Activated CD8-positive, alpha-beta memory T cell treated with anti-CD3 and anti-CD28 coated beads for 4 hours (primary cell): ENCODE measurements at places on chromosomes 6 and 20.

DNA sequence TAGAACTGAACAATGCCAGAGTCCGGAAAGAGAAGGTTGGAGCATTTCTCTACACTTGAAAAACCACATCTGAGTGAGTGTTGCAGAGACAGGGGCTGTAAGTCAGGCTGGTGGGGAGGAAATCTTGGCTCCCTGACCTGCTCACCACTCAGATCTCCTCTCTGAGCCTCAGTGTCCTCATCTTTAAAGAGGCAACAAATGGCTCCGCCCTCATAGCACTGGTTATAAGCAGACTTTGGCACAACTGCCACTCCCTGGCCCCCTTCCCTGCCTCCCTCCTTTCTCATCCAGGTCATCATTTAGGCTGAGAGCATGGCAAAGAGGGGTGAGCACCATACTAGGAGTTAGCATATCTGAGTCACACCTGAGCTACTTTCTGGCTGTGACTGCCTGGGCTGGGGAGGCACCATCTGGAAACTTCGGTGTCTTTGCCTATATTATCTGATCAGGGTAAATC lies 10.6 kb downstream of the SIRPG start:
- no peak for DNase-seq

DNA sequence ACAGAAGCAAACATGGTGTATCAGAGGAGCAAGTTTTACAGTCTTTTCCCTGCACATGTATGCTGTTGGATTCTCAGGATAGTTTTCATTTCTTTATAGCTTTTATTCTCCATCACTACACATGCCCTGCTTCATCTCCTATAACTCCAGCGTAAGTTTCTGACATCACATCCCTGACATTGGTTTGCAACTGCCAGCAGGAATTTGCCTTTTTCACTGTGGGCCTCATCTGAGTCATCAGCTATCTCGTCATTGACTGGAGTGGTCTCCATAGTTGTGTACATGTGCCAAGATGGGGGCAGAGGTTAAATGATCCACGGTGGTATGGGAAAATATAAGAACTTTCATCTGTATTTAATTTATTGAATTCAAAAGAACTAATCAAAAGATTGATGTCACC lies 96.7 kb downstream of the SLX4IP start:
- no peak for DNase-seq

- DNase-seq, result no peak
Measured at GRCh38 chr6:168037242-168037641, 39.8 kb downstream of the KIF25 start.

DNA sequence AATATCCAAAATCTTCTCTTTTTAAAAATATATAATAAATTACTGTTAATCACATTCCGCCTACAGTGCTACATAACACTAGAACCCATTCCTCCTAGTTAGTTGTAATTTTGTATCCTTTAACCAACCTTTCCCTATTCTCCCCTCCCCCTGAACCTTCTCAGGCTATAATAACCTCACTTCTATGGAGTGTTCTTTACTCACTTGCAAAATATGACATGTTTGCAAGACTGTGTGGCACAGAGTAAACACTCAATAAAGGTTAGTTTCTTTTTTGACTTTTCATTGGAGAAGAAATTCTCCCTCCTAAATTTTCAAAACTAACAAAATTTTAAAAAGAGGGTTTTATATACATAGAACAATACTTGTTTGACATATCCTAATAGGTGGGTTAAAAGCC lies 147.0 kb downstream of the FOXA2 start:
- DNase-seq, result no peak

DNA sequence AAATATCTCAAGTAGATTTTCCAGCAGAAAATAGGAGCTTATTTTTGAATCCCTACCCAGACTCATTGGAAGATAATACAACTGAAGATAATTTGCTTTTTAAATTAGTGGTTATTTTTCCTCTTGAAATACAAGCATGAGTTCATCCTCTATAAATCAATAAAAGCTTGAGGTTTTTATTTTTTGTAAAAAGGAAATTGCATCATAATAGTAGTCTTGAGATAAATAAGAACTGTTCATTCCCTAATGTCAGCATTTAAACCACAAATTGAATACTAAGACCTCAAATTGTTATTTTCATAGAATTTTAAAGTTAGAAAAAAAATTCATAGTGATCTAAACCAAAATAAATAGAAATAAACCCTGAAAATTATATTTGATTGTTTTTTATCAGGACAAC lies 719.1 kb downstream of the CD109 start:
- no peak for DNase-seq

DNA sequence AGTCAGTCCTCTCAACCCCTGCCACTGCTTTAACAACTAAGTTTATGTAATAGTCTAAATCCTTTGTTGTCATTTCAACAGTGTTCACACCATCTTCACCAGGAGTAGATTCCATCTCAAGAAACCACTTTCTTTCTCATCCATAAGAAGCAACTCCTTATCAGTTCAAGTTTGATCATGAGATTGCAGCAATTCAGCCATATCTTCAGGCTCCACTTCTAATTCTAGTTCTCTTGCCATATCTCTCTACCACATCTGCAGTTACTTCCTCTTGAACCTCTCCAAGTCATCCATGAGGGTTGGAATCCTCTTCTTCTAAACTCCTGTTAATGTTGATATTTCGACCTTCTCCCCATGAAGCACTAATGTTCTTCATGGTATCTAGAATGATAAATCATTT lies 57.9 kb upstream of the FOXO3 start:
- DNase-seq, result no peak

DNA sequence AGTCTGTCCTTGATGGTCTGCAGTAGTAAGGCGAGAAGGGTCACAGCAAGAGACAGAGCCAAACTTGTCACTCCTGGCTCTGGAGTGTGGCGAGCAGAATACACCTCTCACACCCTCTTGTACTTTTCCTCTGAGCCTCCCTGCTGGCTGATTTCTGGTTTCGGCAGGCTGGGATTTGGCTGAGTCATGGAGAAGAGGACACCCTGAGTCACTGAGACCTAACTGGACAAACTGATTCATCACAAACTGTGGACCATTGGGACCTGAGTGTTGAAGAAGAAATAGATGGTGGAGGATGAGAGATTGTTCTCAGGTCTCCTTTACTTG lies 101.7 kb downstream of the F13A1 start:
- no peak for DNase-seq

GRCh38 chr20:43549416-43550065 lies 9.3 kb upstream of the SGK2 start:
- no peak for DNase-seq

DNA sequence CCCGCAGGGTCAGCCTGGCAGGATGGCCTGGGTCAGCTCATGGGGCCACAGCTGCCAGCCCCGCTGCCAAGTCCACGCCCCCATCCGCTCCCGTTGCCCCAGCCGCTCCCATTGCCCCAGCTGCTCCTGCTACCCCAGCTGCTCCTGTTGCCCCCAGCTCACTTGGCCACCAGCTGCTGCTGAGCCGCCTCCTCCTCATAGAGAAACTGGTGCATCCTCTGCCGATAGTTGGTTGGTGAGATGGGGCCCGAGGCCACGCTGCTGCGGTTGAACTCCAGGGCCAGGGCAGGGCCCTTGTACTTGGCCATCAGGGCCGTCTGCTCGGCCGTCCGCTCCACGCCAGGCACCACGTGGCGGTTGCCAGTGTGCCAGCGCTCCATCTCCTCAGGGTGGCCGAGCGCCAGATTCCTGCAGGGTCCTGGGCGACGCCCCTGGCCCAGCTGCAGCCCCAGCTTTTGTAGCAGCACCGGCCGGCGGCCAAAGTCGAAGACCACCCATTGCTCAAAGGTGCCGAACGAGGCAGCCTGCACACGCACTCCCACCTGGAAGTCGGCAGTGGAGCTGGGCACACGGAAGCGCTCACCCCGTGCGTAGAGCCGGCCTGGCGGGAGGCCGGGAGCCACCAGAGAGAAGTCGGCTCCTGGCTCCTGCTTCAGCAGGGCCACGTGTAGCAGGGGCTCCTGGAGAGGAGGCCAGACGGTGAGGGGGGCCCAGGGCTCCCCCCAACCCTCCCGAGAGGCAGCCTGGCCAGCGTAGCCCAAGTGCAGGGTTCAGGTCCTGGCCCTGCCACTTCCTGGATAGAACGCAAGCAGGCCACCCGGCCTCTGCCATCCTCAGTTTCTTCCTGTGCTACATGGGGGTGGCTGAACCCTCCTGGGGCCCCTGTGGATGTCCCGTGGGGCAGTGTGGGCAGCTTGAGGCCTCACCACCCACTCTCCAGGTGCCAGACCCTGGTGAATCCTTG lies 4.8 kb downstream of the HELZ2 start:
- DNase-seq, result no peak

- DNase-seq, result no peak
Measured at GRCh38 chr6:3966426-3966825, 112.5 kb downstream of the FAM217A start.

DNA sequence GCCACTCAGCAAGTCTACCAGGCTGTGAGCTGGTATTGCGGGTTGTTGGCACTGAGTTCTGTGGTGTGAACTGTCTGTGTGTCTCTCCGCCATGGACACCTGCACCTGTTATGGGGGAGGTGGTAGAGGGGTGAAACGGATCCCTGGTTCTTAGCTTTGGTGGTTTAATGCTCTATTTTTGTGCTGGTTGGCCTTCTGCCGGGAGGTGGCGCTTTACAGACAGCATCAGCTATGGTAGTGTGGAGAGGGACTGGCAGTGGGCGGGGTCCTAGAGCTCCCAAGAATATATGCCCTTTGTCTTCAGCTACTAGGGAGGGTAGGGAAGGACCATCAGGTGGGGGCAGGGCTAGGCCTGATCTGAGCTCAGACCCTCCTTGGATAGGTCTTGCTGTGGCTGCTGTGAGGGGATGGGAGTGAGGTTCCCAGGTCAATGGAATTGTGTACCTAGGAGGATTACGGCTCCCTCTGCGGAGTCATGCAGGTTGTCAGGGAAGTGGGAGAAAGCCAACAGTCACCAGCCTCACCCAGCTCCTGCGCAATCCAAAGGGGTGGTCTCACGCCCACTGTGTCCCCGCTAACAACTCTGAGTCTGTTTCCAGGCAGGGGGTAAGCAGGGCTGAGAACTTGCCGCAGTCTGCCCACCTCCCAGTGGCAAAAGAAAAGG lies 154.3 kb downstream of the CCDC170 start:
- DNase-seq, result no peak

DNA sequence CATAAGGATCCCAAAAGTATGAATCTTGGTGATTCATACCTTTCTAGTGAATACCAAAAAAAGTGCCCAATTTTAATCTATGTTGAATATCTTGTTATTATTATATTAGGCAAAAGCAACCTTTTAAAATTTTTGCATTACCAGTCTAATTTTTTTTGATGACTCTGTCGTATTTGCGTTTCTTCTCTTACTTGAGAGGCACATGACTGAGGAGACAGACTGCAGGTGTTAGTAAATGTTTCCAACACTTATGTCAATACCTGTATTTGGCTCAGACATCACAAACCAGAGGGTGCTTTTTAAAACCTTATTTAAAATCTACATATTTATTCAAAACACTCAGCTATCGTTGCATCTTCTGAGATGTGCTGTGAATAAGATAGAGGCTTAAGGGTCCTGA lies 27.1 kb downstream of the ID4 start:
- DNase-seq, result no peak

- no peak for DNase-seq
Measured at GRCh38 chr20:45965169-45966002, 6.6 kb downstream of the ZNF335 start.

GRCh38 chr6:44983467-44984365 lies 344.4 kb upstream of the RUNX2 start:
- no peak for DNase-seq

DNA sequence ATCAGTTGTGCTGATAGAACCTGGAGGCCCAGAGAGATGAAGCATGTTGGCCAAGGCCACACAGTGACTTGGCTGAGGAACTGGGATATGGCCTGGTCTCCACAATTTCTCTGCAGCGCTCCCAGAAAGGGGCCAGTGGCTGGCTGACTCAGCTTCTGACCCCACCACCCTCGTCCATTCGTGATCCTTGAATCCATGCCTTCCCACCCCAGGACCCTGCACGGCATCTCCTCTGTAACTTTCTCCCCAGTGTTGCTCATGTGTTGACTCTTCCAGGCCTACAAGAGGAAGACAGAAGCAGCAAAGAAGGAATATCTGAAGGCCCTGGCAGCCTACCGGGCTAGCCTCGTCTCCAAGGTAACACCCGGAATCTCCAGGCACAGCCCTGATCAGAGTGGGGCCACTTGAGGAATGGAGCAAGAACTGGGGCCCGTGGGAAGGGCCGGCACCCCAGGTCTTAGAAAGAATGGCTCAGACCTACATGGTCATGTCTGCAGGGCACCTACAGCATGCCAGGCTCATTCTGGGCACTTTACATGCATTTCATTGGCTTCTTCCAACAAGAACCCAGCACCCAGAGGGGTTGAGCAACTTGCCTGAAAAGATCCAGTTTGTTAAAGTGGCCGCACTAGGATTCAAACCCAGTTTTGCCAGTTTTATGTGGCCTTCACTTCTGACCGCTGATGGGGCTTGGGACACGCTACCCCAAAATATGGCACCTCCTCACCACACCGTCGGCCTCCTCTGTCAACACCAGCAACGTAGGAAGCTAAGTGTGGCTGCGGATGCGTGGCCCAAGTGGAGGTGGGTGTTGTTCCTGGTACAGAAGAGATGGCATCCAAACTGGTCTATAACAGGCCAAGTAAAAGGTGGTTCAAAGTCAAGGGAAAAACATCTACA lies 122.2 kb downstream of the JPH2 start:
- DNase-seq, result no peak

GRCh38 chr20:35010405-35011192 lies 54.9 kb downstream of the MYH7B start:
- DNase-seq, result no peak

- no peak for DNase-seq
Measured at GRCh38 chr6:150730801-150731457, 131.2 kb downstream of the PLEKHG1 start.

- no peak for DNase-seq
Measured at GRCh38 chr6:30893001-30893591, 8.8 kb downstream of the DDR1 start.

GRCh38 chr6:83708546-83708969 lies 343 bp downstream of the SNAP91 start:
- DNase-seq, result no peak

DNA sequence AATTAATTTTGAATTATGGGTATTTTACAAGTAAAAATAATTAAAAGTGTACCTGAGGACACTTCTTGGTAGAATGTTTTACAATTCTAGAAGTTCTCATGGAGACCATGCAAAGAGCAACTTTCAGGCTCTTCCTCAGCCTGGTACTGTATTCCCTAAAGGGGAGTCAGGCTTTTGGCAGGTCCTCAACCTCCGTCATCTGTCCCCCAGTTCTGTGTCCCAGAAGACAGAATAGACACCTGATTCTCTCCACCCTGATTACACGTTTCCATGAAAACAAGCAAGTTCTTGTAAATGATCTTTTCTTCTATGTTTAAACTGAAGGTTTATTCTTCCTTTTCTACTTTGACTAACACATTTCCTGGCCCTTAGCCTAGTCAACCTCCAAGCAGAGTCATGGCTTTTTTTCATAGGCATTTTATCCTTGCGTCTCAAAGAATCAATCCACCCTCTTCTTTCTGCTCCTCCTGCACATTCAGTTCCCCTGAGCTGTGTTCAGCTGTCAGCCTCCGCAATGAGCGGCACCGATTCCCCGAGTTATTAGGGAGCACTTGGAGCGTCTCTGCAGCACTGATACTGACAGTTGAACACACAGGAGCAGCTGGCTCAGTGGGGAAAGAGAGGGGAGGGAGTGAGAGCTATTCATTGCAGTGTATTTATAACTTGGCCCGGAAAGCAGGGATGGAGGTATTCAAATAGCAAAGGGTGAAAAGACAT lies 1082.4 kb upstream of the MAP3K7 start:
- DNase-seq, result no peak
